ENCODE measurements at places on chromosomes 7 and 10.
A peak's percentile ranks its signal among the peaks of the same experiment; 100 is the strongest.

GRCh38 chr10:47090042-47090441 is 178.8 kb downstream of the PTPN20 start:
- DNase-seq, result no peak

DNA sequence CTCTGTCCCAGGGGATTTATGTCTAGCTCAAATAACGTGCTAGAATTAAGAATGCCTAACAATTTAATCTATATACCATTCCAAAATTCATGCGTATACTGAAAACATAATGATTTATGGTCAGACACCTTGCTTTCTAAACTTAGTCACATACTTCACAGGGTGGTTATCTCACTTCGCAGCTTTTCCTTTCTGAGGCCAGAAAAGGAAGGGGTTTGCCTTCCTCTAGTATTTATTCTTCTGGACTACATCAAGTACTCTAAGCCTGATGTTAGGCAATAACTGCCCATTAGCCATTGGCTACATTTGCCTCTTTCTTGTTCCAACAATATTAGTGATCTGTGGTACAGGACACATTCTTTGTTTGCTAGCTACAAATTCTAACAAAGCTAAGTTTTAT is 72.6 kb upstream of the FHIP2A start:
- no peak for DNase-seq

DNA sequence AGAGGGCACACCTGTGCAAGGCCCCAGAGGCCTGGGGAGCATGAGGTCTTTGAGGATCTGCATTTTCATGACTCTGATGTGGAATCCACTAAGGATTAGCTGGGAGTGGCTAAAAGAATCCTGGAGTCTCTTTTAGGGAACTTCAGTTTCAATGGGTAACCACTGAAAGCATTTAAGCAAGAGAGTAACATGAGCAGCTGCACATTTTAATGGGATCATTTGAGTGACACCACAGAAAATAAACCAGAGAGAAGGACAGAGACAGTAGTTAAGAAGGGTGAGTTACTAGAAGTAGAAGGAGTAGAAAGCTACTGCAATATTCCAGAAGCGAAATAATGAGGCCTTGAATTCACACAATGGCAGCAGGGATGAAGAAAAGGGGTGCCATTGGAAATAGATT is 5.2 kb downstream of the GOT1 start:
- no peak for DNase-seq

GRCh38 chr7:96636342-96636860 is 73.2 kb downstream of the SEM1 start:
- no peak for DNase-seq

GRCh38 chr10:121237718-121238117 is 360.5 kb downstream of the FGFR2 start:
- DNase-seq, result no peak

GRCh38 chr7:131480384-131481315 is 75.8 kb downstream of the PODXL start:
- no peak for DNase-seq

GRCh38 chr10:89278034-89278535 is 23.8 kb upstream of the IFIT2 start:
- no peak for DNase-seq

DNA sequence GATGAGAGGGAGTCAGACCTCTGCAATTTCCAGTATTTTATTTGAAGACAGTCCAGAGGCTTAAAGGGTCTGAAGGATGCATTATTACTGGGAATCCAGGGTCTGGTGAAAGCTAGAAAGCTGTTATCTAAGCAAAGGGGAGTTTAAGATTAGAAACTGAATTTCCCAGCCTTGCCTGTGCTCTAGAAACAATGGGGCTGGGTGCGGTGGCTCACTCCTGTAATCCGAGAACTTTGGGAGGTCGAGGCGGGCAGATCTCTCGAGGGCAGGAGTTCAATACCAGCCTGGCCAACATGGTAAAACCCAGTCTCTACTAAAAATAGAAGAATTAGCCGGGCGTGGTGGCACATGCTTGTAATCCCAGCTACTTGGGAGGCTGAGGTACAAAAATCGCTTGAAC is 71.5 kb upstream of the ANLN start:
- DNase-seq, result no peak

DNA sequence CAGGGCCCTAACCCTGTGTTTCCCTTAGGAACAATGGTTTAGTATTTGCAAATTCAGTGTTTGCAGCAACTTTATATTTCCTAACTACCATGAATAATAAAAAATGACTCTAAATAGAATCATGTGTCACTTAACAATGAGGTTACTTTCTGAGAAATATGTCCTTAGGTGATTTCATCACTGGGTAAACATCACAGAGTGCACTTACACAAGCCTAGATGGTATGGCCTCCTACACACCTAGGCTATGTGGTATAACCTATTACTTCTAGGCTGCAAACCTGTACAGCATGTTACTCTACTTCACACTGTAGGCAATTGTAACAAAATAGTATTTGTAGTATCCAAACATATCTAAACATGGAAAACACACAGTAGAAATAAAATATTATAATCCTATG is 1174.6 kb upstream of the LRRTM3 start:
- DNase-seq, result no peak

GRCh38 chr7:780516-780915 is 51.8 kb upstream of the SUN1 start:
- DNase-seq, result no peak

GRCh38 chr10:17427666-17428350 is 26.6 kb downstream of the ST8SIA6 start:
- no peak for DNase-seq

- no peak for DNase-seq
Measured at GRCh38 chr10:95552679-95553342, 8.4 kb downstream of the SORBS1 start.

DNA sequence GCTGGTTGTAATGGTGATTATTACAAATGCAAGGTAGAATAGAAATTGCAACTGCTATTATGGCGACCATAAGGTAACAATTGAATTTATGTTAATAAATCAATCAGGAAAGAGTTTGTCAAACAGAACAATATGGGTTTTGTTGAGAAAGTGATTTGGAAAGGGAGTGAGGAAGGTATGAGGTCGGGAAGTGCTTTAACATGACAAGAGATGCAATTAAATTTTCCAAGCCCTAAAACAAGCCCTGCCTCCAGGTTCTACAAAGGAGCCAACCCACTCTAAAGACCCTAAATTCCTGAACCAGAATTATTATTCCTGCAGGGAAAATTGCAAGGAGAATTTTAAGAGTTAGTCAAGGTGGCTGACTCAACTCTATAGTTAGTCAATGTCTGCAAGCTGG is 363.7 kb downstream of the BMPER start:
- DNase-seq, result no peak

- DNase-seq, result no peak
Measured at GRCh38 chr7:46321556-46322205, 400.6 kb upstream of the IGFBP3 start.

DNA sequence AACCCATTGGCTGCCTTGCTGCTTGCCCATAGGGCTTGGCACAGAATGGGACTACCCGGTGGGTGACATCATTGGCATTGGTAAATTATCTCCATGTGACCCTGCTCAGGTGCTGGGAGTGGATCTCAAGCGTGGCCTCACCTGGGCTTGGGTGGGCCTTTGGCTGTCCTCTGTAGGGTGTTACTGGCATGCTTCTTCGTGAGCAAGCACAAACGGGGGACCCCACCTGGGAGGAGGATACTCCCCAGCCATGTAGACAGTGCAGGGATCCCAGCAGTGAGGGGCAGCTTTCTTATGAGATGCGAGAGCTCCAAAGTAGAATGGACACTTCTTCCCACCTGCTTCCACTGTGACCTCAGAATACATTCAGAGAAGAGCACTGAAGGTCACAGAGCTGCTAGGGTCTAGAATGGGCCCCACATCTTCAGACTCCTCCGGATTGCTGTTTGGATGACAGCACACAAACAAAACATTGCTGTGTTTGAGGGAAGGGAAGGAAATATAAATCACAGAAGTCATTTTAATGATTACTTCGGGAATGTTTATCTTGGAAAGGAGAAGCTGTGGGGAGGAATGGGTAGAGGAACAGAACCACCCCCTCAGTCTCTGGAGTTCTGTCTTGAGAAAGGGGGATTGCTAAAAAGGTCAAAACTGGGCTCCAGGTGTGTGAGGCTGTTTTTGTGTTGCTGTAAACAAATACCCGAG is 75.9 kb downstream of the SH2D4B start:
- no peak for DNase-seq

DNA sequence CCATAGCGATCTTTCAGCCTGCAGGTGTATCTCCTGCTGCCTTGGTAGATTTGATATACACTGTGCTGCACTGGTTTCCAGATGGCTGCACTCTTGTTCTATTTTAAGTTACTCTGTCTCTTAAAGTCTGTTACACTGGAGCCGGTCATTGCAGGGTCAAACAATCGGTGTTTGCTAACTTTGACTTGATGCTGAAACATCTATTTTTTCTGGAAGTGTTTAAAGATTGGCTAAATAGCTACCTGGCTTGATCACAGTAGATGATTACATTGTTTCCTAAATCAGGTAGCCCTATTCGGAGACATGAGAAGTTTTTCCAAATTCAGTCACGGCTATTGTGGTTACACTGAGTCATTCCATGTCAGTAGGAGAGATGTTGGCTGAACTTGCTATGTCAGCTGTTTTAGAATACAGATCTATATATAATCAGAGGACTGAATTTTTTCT is 574.8 kb downstream of the ETV1 start:
- no peak for DNase-seq

DNA sequence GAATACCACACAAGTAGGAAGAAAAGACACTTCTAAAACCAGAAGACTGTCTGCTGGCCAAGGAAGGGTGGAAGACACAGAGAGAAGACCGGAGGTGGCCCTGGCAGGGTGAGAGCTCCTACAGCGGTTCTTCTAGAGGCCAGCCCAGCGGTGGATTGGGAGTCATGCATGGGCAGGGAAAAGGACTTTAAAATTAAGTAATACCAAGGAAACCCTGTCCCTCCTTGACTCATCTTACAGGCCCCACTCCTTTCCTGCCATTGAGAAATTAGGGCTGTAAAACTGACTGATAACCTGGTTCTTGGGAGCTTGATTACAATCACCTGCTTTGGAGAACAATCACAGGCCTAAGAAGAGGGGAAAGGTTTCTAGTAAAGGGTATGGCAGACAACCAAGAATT is 16.1 kb downstream of the CALML3 start:
- no peak for DNase-seq

GRCh38 chr7:102236592-102237287 is 49.9 kb upstream of the SH2B2 start:
- DNase-seq, result peak; percentile 63

DNA sequence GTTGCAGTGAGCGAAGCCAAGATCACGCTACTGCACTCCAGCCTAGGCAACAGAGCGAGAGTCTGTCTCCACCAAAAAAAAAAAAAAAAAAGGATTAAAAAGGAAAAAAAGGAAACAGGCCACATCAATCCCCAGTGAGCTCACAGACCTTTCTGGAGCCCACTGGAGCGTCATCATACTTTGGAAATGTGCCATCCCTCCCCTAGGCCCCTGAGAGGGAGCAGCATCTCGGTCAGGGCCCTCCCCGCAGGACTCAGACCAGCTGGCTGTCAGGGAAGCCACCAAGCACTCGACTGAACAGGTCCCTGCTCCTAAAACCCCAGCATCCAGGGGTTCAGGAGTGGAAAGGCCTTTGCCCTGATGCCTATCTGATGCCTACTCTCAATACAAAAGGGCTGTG is 97.9 kb upstream of the SH2B2 start:
- DNase-seq, result no peak

- DNase-seq, result no peak
Measured at GRCh38 chr7:111168182-111168581, 77.3 kb downstream of the LRRN3 start.

- no peak for DNase-seq
Measured at GRCh38 chr7:141649865-141650634, 51.9 kb downstream of the DENND11 start.

DNA sequence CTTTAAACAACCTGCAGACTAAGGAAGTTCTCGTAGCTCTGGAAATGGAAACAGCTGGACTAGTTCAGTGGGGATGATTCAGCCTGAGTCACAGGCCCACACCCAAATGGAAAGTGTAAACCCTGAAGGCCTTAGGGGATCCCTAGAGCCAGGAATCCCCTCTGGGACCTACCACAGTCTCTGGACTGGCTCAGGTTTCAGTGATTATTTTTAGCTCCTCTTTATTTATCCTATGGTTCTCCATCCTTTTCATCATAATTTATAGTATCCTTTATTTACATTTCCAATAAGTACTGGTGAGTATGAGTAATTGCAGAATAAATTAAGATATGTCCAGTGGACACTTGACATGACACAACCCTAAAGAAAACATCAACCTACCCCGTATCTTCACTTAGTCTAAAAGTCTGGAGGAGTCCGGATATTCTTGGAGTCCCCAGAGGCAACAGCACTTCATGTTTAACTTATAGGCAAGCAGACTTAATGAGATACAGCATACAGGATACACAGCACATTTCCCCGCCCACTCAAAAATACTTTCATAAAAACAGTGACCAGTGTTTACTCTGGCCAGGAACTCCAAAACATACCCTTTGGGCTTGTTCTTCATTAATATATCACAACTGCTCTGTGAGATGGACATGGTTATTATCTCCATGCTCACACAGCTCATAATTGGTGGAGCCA is 28.4 kb upstream of the SEMA3E start:
- DNase-seq, result peak; percentile 19

GRCh38 chr7:145718129-145718528 is 398.5 kb upstream of the CNTNAP2 start:
- DNase-seq, result no peak

DNA sequence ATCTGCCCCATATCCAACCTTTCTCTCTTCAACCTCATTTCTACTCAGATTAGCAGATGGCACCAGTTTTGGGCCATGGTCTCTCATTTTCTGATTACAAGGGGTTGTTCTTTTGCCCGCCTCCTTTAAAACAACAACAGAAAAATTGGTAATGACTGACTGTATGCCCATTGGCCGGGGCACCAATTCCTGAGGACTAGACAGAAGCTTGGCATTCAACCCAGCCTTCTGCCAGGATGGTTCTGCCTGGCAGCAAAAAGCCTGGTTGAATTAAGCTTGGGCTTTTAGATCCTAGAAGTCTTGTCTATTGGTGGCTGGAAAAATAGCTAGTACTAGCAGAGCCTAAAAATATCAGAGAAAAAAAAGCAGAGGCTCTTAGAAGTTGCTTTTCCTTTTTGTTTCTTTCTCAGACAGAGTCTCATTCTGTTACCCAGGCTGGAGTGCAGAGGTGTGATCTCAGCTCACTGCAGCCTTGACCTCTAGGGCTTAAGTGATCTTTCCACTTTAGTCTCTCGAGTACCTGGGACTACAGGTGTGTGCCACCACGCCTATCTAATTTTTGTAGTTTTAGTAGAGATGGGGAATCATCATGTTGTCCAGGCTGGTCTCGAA is 402.6 kb downstream of the AUTS2 start:
- DNase-seq, result no peak

DNA sequence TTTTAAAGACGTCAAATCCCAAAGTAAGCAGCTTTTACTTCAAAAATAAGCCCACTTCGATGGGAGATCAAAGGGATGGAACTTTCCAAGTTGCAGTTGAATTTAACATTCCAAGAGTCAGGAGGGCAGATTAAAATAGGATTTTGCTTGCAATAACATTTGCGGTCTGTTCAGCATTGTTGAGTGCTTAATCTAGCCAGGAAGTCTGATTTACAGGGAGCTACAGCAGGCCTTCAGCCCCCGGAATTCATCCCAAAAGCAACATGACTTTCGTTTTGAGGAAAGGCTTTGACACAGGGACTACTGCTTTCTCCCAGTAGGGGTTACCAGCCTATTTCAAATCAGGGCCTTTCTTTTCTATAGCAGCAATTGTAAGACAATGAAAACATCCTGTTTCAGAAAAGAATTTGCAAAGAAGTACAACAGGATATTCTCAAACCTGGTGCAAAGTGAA is 279.6 kb upstream of the PITRM1 start:
- peak; percentile 23 for DNase-seq

- peak; percentile 65 for DNase-seq
Measured at GRCh38 chr7:130489140-130489983, 2.5 kb upstream of the MEST start.

GRCh38 chr10:128078136-128078969 is 47.9 kb downstream of the MKI67 start:
- peak; percentile 19 for DNase-seq

Measured in right kidney (tissue), 9 donors.